Right lobe of liver (tissue), 6 donors: ENCODE measurements at places on chromosomes 3 and 15.
A peak's percentile ranks its signal among the peaks of the same experiment; 100 is the strongest.

DNA sequence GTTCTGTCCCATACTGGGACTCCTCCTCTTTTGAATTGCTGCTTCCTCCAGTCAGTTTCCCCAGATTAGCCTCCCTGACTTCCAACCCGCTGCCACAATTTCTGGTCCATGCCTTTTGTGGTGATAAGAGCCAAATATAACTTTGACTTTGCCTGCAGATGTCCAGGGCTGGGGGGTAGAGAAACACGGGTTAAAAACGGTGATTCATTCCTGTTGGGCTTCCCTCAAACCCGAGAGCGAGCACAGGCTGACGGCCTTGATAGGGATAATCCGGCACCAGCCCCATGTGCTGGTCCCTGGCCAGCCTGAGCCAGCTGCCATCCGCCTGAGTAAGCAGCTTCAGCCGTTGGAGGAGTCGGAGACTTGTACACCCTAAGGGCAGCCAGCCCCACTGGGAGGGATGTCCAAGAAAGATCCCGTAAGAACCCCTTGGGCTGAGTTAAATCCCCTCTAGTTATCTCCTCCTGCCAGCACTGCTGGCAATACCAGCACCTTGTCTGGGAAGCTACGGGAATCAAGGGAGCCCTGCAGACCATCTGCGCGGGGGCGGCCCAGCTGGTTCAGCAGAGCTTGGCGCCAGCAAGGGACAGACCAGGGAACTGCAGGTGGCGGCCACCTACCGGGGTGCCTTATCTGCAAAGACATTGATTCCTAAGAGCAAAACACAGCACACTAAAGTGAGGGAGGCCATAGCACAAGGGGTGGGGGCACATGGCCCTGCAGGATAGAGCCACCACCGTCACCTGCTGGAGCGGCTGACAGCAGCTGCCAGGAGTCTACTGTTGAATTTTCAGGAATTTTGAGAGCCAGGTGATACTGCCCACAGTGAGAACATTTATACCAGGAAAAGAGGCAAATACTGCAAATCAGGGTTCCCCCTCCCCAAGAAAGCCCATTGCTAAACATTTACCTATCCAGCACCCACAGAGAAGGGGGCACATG lies 18.1 kb downstream of the CSPG4 start:
- no peak for DNase-seq

DNA sequence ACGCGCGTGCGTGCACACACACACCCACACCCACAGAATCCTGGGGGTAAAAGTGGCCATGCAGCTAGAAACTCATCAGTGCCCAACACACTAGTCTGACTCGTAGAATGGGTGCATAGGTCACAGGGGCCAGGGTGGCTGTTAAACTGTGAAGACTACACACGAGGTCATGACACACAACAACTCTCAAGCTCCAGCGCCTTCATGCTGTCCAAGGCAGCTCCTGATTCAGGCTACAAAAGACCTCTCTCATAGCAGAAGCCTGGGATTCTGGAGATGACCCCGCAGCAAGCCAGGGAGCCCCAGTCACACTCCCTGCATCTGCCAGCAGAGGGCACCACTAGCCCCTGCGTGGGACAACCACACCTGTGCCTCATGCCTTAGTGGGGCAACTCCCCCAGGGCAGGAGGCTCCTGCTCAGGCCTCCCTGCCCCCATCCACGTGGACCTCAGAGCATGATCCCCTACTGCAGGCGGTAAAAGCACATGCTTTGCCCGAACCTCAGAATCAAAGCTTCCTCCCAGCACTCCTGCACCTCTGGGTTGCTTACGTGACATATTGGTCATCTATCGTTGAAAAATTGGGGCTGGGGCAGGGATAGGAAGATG lies 93.1 kb downstream of the LRIG1 start:
- DNase-seq: peak; percentile 78

DNA sequence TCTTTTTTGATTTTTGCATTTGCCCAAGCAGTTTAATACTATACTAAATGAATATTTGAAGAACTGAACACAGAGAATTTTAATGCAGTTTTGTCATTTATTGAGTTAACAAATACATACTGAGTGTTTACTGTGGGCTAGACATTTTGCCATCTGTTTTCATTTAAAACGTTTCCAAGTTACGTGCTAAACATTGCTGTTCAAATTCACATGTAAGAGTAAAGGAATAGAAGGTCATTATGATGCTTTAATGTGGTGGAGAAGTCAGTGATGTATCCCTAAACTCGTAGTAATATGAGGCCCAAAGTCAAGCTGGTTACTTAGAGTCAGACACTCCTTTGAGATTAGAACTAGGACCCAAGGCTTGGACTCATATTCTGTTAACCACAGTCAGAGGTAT lies 49.4 kb downstream of the CRYBG3 start:
- DNase-seq: no peak

DNA sequence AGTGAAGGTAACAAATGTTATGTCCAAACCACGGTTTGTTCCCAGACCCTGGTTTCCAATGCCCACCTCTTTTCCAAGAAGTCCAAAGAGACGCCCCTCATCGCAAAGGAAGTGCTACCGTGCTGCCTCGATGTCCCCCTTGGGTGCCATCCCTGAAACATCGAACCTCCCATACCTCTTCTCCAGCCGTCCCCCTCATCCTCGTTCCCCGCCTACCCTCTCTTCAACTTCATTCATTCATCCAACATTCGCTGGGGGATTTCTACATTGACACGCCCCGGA lies 467 bp downstream of the TIPIN start:
- DNase-seq: no peak

DNA sequence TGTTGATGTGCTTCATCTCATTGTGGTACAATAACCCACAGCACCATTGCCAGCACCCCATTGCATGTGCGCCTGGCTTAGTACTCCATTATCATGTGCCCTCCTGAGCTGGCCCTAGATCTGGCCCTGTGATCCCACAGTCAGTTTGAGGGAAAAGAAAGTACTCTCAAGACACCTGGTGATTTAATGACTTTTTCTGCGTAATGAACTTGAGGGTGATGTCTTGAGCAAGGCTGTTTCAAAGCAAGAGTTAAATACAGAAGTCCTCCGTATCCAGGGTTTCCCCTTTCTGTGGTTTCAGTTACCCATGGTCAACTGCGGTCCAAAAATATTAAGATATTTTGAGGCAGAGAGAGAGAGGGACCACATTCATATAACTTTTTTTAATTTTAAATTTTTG lies 16.3 kb downstream of the C3orf20 start:
- no peak for DNase-seq

DNA sequence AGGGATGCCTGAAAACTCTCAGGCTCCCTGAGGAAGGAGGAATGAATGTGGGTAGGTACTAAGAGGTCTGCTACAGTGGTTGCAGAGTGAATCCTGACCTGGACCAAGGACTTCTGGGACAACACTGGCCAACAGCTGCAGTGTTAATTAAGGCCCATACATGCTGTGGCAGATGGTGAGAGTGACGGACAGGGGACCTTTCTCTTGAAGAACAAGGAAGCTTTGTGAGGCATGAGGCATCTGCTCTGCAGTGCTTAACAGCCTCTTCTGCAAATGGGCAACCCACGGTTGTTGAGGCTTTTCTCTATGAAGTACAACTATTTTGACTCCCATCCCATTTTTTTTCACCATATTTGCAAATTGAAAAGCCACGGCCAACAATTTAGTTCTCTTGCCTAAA lies 26.6 kb upstream of the ACAN start:
- no peak for DNase-seq

GRCh38 chr3:138873471-138874278 lies 38.9 kb upstream of the PIK3CB start:
- no peak for DNase-seq

DNA sequence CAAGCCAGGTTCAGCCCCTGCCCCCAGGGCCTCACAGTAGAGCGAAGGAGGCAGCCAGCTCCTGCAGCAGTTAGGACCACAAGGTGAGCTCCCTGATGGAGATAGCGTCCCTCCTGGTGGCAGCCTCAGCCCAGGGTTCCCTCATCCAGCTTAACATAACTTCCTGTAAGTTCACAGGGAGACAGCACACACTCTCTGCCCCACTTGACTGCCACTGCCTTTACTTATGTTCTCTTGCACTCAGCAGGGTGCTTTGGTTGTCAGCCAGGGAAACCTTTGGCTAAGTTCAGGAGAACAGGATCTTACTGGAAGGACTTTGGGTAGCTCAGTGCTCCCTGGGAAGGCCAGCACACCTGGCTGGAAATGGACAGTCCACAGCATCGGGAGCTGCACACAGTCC lies 10.9 kb downstream of the KBTBD13 start:
- DNase-seq: peak; percentile 70

DNA sequence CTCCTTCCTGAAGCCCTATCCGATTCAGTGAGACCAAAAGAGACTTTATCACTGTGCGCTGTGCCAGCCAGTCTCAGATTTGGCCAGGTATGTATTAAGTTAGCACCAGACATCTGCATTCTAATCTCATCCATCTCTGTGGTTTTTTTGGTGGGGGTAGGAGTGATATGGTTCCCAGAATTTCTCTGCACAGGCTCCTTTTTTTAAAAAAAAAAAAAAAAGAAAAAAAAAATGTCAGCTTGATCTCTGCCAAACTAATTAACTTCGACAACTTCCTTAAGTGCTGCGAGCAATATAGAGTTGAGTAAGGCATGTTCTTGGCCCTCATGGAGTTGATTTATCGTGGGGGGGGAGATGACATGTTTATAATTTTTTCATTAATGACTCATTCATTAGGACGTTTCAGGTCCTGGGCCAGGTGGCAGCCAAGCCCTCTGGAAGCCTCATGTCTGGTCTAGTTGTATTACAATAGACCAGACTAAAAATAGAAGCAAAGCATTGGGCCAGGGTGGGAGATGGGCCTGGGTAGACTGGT lies 12.9 kb downstream of the SLCO3A1 start:
- no peak for DNase-seq

- DNase-seq: no peak
These were observed 34.9 kb upstream of the TIMP4 start for GRCh38 chr3:12193485-12194165.

- DNase-seq: no peak
These were observed 41.9 kb downstream of the AMOTL2 start for GRCh38 chr3:134332344-134332743.

DNA sequence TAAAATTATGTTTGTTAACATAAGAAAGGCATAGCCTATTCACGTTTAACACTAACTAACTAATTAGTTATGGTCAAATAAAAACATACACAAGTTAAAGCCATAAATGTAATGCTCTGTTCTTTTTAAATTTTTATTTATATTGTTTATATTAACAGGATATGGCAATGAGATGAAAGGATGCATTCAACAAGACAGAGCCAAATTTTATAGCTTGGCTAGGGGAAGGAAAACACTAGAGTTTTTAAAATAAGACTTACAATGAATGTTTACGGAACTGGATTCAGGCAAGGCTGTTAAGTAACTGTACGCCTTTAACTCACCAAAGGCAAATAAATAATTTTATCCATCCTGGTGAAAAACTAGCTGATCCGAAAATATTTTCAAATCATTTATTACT lies 86.4 kb downstream of the ZPLD1 start:
- DNase-seq: no peak

- no peak for DNase-seq
These were observed 48.8 kb downstream of the PSMD6 start for GRCh38 chr3:63974451-63974850.

DNA sequence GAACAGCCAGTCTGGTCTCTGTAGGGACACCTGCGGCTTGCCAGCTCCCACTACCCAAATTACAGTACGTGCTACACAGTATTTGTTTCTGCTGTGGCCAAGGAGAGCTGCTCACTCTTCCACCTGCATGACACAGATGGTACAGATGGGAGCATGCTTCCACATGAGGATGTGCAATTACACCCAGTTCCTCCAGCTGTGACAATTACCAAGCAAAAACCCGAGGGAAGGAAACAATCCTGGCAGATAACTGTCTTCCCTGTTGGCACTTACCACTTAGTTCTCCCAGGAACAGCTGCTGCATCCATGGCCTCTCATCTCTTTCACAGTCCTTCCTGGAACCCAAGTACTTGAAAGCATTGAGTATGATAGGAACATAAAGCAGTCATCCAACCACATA lies 34.4 kb downstream of the DET1 start:
- DNase-seq: no peak

GRCh38 chr3:12902181-12902999 lies 61.0 kb upstream of the RPL32 start:
- peak; percentile 53 for DNase-seq

GRCh38 chr3:107654218-107654617 lies 131.5 kb downstream of the BBX start:
- no peak for DNase-seq

- DNase-seq: no peak
These were observed 125.8 kb upstream of the TMEM108 start for GRCh38 chr3:132912416-132912753.

- no peak for DNase-seq
These were observed 283.5 kb downstream of the CHL1 start for GRCh38 chr3:480070-480469.

DNA sequence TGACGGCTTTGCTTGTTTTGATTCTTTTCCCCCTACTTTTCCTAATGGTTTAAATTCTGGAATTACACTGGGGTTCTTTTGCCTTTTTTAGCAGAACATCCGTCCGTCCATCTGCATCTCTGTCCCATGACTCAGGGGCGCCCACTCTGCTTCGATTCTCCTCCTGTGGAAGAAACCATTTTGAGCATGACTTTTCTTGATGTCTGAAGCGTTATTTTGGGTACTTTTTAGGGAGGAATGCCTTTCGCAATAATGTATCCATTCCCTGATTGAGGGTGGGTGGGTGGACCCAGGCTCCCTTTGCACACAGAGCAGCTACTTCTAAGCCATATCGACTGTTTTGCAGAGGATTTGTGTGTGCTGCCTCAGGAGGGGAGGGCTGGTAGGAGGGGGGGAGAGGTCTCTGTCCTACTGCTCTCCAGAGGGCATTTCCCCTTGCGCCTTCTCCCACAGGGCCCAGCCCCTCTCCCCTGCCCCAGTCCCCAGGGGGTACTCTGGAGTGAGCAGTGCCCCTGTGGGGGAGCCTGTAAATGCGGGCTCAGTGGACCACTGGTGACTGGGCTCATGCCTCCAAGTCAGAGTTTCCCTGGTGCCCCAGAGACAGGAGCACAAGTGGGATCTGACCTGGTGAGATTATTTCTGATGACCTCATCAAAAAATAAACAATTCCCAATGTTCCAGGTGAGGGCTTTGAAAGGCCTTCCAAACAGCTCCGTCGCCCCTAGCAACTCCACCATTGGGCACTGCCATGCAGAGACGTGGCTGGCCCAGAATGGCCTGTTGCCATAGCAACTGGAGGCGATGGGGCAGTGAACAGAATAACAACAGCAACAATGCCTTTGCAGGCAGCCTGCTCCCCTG lies 19.5 kb upstream of the BSN start:
- DNase-seq: peak; percentile 76

DNA sequence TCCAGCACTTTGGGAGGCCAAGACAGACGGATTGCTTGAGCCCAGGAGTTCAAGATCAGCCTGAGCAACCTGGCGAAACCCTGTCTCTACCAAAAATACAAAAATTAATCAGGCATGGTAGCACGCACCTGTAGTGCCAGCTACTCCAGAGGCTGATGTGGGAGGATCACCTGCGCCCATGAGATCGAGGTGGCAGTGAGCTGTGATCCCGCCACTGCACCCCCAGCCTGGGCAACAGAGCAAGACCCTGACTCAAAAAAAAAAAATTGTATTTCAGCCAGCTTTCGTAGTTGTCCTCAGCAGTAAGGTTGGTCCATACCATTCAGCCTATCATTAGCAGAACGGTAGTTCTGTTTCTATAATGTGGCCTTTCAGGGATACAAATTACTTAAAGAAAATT lies 66.6 kb upstream of the FURIN start:
- no peak for DNase-seq
